ENCODE measurements at places on chromosomes 12 and 14.

DNA sequence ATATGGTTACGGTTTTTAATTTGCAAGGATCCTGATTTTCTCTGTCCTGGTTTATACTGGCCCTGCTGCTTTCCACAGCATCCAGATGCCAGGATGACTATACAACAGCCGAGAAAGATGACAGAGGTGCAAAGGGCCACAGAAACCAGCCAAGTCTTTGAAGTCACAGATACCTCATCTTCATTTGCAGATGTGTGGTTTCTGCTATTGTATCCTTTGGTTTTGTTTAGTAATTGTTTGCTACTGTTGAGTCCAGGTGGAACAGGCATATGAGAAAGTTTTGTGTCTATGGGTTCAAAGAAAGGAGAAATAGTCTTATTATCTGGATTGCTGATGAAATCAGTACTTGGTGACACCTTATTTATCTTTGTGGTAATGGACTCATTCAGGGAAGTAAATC lies 17.3 kb upstream of the KLHL42 start:
- DNase-seq: no peak

DNA sequence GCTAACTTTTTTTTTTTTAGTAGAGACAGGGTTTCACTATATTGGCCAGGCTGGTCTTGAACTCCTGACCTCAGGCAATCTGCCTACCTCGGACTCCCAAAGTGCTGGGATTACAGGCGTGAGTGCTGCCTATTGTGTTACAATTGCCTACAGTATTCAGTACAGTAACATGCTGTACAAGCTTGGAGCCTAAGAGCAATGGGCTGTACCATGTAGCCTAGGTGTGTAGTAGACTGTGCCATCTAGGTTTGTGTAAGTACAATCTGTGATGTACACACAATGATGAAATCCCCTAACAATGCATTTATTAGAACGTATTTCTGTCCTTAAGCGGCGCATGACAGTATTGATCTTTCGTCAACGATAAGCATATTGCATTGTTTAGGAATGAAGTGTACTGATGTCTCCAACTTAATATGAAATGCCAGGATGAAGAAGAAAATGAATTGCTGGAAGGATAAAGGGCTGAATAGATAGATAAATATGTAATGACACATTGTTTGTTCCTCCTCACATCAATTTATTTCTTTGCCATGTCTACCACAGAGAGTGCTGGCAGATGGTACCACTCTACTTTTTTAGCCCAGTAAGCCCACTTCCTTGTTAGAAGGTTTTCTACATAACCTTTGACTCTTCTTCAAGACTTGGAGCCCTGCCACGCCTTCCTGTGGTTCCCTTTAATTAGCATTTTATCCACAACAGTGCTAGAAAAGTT lies 467.5 kb downstream of the VRK1 start:
- no peak for DNase-seq

GRCh38 chr14:24605435-24606190 lies 3.9 kb downstream of the GZMH start:
- DNase-seq: peak; percentile 3

GRCh38 chr14:103298620-103299019 lies 35.4 kb upstream of the EIF5 start:
- no peak for DNase-seq

Measured in AG10803 (cell line).